Suppressor macrophage treated with lipopolysaccharide for 4 hours (primary cell): ENCODE measurements at places on chromosomes 7 and 10.

GRCh38 chr10:87861566-87861952, 1.8 kb downstream of the KLLN start:
- peak; percentile 83 for DNase-seq

- no peak for DNase-seq
Measured at GRCh38 chr10:97911217-97911616, 61.6 kb downstream of the GOLGA7B start.

DNA sequence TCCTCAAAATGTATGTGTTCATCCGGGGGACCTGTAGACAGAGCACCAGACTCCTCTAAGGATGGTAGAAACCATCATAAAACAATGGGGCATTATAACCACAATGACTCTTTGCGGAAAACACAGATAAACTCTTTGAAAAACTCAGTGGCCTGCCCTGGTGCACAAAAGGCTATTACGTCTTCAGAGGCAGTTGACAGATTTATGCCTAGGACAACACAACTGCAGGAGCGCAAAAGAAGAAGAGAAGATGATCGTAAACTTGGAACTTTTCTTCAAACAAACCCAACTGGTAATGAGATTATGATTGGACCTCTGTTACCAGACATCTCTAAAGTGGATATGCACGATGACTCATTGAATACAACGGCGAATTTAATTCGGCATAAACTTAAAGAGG, 6.0 kb downstream of the RBM48 start:
- no peak for DNase-seq

GRCh38 chr7:94633014-94633341, 23.0 kb downstream of the SGCE start:
- no peak for DNase-seq

- DNase-seq: no peak
Measured at GRCh38 chr10:128115356-128115755, 10.9 kb downstream of the MKI67 start.

- no peak for DNase-seq
Measured at GRCh38 chr10:15370212-15370855, 755 bp downstream of the FAM171A1 start.

- peak; percentile 81 for DNase-seq
Measured at GRCh38 chr10:3740157-3740871, 44.7 kb downstream of the KLF6 start.

DNA sequence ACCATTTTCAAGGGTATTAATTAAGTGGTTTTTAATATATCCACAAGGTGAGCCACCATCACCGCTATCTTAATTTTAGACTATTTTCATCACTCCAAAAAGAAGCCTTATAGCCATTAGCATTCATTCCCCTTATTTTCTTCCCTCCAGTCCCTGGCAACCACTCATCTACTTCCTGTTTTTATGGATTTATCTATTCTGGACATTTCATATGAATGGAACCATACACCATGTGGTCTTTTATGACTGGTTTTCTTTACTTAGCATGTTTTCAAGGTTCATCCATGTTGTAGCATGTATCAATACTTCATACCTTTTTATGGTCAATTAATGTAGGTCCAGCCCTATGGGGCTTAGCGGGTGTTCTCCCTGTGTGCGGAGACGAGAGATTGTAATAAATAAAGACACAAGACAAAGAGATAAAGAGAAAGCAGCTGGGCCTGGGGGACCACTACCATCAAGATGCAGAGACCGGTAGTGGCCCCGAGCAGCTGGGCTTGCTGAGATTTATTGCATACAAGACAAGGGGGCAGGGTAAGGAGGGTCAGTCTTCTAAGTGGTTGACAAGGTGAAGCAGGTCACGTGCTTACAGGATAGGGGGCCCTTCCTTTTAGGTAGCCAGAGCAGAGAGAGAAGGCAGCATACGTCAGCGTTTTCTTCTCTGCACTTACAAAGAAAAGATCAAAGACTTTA, 14.6 kb downstream of the WBP1L start:
- peak; percentile 30 for DNase-seq

- DNase-seq: peak; percentile 59
Measured at GRCh38 chr10:58781873-58782488, 269.3 kb downstream of the BICC1 start.

- no peak for DNase-seq
Measured at GRCh38 chr10:112213098-112213823, 29.7 kb upstream of the GPAM start.

- no peak for DNase-seq
Measured at GRCh38 chr7:79489371-79489770, 35.9 kb upstream of the MAGI2 start.

DNA sequence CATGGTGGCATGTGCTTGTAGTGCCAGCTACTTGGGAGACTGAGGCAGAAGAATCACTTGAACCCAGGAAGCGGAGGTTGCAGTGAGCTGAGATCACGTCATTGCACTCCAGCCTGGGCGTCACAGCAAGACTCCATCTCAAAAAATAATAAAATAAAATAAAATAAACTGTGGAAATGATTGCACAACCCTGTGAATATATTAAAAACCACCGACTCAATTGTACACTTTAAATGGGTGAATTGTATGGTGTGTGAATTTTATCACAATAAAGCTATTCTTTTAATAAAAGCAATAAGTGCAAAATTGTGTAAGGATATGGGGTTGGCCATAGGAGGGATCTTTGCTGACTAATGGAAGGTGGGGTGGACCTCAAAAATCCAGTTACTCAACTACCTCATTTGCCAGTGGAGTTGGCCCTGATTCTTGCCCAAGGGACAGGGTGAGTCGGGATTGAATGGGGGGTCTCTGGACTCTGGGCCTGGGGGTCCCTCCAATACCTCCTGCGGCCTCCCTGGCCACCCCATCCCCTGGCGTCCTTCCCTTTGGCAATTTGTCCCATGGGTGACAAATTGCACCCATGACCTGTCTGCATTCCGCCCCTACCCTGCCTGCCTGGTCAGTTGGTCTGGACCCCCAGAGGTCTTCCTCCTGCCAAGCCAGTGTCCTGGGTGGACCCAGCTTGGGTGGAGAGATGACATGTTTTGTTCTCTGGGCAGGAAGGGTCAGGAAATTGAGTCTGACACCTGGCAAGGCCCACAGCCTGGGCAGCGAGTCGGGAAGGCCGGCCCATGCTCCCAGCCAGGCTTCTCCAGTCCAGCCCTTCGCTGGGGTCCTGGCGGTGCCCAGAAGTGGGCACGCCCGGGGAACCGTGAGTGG, 61.7 kb upstream of the ELN start:
- no peak for DNase-seq

DNA sequence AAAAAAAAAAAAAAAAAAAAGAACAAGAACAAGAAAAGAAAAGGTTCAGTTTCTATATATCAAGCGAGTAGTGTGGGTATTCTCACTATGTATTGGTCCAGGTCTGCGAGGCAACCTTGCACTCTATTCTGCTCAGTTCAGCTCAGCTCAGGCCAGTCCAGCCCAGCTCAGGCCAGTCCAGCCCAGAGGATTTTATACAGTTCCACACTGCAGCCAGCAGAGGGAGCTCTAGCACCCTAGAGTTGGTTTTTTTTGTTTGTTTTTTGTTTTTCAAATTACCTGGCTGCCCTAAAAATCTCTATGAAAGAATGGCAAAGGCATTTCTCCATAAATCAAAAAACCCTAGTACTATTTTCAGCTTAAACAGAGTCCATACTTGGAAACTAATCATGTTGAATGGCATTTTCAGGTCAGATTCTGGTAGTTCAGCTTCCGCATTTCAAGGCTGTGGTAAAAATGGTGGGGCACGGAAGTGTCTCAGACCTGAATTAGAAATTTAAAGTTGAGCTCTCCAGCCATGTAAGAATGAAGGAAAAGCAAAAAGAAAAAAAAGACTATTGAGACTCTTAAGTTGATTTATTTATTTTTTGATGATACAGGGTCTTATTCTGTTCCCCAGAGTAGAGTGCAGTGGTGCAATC, 55.2 kb upstream of the GSDME start:
- DNase-seq: peak; percentile 70

GRCh38 chr10:27743012-27743876, 2.4 kb downstream of the MKX start:
- DNase-seq: peak; percentile 29

GRCh38 chr10:20446561-20447193, 450.4 kb downstream of the NEBL start:
- no peak for DNase-seq

- no peak for DNase-seq
Measured at GRCh38 chr7:11170175-11170574, 196.5 kb downstream of the PHF14 start.

DNA sequence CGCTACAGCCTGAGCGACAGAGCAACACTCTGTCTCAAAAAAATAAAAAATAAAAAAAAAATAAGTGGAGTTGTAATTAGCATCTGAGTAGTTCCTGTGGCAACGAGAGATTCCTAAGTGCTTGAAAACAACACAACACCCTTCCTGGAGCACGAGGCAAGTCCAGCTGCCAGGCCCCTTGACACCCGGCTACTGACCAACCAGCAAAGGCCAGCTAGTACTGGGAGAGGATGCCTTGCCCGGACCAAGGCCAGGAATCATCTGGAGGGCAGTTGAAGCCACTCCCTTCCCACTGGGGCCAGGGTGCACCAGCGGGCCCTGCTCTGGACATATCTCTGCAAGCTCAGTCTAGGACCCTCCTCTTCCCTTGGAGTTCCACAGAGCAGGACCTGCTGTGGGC, 536 bp downstream of the C10orf105 start:
- DNase-seq: no peak

GRCh38 chr10:25725917-25726716, 207.9 kb upstream of the MYO3A start:
- DNase-seq: peak; percentile 78

DNA sequence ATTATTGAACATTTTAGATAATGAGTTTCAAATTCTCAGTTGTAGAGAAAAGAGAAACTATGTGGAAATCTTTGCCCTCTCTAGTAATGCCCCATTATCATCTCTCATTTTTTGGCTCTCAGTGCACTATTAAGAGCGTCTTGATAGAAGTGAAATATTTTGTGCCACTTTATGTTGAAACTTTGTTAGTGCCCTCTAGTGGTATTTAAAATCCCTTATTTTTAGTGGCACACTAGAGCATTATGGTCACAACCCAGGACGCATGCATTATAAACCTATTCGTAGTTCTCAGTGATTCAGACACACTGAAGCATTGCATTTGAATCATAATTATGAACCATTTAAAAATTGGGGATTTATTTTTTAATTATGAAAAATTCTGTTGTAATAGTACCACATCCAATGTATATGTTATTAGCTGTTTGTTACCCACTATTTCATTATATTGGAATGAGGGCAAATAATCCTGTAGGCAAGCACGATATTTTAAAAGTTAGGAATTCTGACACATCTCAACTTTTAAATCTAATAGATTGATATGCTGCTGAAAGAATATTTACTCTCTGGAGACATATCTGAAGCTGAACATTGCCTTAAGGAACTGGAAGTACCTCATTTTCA, 21.9 kb downstream of the PDCD4 start:
- DNase-seq: peak; percentile 68

DNA sequence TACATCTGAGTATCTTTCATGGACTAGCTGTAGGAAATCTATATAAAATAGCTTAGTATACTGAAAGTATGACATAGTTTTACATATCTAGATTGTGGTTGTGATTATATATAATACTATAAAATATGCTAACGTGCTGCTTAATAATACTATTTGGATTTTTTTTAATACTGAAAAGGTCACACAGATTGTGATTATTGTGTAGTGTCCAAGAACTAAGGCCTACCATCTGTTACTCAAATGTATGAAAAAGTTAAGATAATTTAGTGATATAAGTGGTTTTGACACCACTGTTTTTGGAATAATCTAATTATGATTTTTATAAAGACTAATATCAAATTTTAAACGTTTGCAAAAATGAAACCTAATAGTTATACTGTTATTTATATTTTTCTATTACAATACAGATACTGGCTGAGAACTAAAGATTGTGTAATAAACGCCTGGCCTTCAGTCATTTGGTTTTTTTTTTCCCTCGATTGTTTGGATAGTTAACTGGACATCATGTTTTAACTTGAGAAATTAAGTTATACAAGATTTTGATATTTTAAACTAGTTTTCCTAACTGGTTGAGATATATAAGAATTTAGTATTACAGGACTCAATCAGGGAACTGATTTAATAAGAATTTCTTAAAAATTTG, 12.6 kb downstream of the PTEN start:
- DNase-seq: no peak

GRCh38 chr10:4813023-4813422, 13.0 kb upstream of the AKR1E2 start:
- DNase-seq: peak; percentile 60

- DNase-seq: peak; percentile 79
Measured at GRCh38 chr10:79399223-79399831, 46.1 kb downstream of the ZCCHC24 start.

DNA sequence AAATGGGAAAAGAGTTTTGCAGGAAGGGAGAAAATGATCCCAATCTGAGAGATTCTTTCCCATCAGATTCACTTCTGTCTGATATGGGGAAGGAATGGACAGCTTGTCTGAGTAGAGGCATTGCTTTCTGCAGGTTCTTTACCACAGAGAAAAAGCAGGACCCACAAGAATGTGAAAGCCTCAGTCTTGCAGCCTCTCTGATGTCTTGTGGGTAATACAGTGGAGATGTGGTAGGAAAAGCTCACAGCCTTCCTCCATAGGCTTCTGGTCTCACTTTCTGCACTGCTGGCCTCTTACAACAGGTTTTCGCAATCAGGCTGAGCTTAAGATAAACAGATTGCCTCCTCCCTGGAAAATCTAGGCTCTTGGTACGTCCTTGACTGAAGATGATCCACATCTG, 551 bp downstream of the IFIT1 start:
- DNase-seq: peak; percentile 73

DNA sequence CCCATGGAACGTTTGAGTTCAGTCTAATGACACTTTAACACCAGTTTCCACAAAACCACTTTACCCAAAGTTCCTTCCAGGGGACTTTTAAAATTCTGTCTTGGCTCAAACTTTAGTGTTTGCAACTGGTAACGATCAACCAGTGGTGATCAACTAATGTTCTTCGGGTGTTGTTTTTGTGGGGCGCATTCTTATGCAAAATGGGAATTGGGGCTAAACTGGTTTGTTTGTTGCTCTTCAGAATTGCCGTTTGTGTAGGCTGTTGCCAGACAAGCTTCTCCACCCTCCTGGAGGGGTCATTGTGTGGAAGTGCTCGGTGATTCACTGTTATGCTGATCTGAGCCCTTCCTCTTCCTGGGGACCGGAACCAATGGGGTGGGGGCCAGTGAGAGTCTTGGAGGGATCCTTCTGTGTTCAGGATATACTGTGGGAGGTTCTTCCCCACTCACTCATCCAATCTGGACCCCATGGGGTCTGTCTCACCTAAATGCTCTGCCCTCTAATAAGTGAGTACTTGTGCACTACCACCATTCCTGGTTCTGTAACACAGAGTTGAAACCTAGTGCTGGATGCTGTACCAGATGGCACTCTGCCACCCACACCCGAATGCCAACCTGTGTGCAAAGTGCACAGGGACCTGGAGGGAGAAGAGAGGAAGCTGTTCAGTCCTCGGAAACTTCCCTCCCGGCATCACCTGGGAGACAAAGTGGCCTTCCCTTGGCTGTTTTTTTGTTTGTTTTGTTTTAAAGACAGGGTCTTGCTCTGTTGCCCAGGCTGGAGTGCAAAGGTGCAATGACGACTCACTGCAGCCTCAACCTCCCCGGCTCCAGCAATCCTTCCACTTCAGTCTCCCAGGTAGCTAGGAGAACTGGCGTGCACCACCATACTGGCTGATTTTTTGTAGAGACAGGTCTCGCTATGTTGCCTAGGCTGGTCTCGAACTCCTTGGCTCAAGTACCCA, 2.1 kb downstream of the NFE2L3 start:
- peak; percentile 75 for DNase-seq
